ENCODE measurements at places on chromosomes 2 and 18.

DNA sequence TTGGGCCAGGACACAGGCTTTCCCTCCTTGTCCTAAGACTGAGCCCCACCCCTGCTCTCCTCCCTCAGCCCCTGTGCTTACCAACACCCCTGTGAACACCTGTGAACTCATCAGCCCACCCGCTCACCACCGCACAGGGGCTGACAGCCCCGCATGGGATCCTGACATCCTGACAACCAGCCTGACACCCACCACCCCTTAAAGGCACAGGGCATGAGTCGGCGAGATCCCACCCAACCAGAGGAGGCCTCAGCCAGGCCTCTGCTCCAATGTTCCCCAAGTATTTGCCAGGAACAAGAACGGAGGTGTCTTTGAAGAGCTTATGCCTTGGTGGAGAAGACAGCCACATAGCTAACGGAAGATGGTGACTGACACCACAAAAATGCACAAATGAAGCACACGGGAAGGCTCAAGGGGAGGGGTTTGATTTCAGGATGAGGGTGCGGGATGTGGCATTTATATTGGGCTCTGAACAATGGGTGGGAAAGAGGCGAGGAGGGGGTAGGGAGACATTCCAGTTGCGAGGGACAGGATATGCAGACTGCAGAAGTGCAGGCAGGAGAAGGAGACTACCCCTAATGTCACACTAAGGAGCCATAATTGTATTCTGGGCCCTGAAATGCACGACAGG, 11.0 kb downstream of the RAB11FIP5 start:
- H3K4me1 ChIP-seq = peaks cover 22% of the 10 kb centered on the region
- no peaks in the 10 kb centered on the region for H3K36me3 ChIP-seq
- H3K27me3 ChIP-seq = no peaks in the 10 kb centered on the region
- H3K4me3 ChIP-seq = no peak overlapping the region
- no peak overlapping the region for H3K27ac ChIP-seq
- DNase-seq = no peak

DNA sequence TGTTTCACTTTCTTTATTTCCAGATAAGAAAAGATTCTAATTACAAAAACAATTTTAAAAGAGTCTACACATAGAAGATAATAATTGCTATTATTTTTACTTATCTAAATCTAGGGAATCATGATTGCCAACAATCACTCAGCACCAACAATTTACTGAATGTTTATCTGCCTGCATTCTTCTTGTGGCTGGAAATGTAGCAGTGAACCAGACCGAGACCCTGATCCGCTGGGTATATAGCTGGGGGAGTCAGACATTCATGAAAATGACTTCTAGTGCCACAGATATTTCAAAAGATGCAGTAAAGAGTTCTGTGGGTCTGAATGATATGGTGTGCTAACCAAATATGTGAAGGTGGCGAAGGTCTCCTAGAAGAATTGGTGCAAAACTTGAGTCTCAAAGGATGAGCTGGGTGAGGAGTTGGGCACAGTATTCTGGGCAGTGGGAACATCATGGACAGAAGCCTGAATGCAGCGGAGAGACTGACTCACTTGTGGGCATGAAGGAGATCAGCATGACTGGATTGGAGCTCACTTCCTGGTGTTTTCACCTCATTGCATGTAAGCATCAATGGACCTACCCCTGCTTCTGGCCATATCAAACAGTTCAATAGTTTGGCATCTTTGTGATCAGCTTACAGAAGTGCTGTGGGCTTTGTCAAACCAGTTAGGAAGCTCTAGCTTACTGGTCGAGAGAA, 26.1 kb upstream of the FN1 start:
- no peak overlapping the region for H3K4me3 ChIP-seq
- no peaks in the 10 kb centered on the region for H3K27me3 ChIP-seq
- no peaks in the 10 kb centered on the region for H3K36me3 ChIP-seq

DNA sequence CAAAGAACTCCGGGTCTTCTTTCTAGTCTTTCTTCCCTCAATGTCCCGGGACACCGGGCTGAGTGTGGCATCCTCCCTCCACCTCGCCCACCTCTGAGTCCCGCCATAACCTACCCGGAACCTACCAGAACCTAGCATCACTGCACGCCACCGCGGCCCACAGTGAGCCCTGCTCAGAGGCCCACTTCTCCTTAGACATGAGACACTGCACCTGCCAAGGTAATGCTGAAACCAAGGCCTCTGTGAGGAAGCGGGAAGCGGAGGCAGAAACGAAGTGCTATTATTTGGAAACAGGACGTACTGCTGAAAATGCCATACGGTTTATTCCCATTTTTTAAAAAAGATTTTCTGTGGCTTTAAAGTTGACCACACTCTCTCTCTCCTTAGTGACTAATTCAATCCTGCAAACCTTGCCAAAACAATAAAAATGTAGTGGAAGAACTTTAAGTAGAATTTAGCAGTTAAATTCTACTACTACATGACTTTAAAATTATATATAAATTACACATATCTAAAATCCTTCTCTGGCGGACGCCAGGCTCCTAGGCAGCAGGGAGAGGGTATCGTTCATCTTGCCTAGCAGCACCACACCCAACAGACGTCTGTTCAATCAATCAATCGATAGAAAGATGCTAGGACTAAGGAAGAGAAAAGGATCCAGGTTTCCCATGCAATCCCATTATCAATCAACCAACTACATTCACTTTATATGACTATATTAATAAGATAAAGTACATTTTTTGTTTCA, 82.0 kb downstream of the ZNF516 start:
- no peak for DNase-seq
- no peaks in the 10 kb centered on the region for H3K36me3 ChIP-seq
- H3K4me3 ChIP-seq = no peak overlapping the region
- H3K27ac ChIP-seq = no peak overlapping the region
- H3K4me1 ChIP-seq = peaks cover 51% of the 10 kb centered on the region

GRCh38 chr2:217980036-217980435, 22.8 kb downstream of the TNS1 start:
- no peak overlapping the region for H3K27ac ChIP-seq
- no peak overlapping the region for H3K4me3 ChIP-seq
- no peak for DNase-seq

- no peak overlapping the region for H3K4me3 ChIP-seq
- H3K27me3 ChIP-seq = peaks cover 3% of the 10 kb centered on the region
- H3K36me3 ChIP-seq = no peaks in the 10 kb centered on the region
- no peaks in the 10 kb centered on the region for H3K4me1 ChIP-seq
- peak; percentile 47 for DNase-seq
- H3K27ac ChIP-seq = no peak overlapping the region
These were observed 182.7 kb downstream of the RPIA start for GRCh38 chr2:88874063-88874657.

DNA sequence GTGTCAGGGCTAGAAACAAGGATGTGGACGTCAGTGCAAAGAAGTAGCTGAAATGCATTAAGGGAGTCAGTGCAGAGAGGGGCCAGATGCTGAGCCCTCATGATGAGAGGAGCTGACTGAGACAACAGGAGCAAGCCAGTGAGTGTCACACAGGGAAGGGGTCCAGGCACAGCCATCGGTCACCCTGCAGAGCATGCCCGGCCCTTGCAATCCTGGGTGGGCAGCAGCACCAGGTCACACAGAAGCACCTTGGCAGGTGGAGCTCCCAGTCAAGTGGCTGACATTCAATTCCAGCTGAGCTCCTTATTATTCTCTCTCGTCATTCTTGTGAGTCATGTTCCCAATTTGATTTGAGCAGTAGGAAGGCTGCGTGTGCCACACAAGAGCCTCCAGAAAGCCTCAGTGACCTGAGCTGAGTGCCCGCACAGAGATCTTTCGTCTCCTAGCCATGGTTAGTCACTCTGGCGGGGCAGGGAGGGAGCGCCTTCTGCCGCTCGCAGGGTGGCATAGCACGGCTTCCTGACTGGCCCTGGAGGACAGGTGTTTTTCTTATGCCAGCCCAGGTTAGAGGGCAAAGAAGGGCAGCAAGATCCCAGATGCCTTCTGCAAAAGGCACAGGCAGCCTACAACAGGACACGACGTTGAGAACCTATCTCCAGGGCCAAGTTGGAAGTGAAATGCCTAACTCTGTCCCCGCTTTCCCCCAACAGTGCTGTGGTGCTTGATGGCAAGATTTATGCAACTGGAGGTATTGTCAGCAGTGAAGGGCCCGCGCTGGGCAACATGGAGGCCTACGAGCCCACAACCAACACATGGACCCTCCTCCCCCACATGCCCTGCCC, 220.9 kb downstream of the ATAD2B start:
- H3K36me3 ChIP-seq = peaks cover 31% of the 10 kb centered on the region
- H3K4me3 ChIP-seq = no peak overlapping the region
- no peak overlapping the region for H3K27ac ChIP-seq
- no peaks in the 10 kb centered on the region for H3K4me1 ChIP-seq

- no peaks in the 10 kb centered on the region for H3K27me3 ChIP-seq
- H3K36me3 ChIP-seq = no peaks in the 10 kb centered on the region
- H3K4me3 ChIP-seq = no peak overlapping the region
- no peak for DNase-seq
These were observed 92.1 kb upstream of the FHL2 start for GRCh38 chr2:105490956-105491355.

DNA sequence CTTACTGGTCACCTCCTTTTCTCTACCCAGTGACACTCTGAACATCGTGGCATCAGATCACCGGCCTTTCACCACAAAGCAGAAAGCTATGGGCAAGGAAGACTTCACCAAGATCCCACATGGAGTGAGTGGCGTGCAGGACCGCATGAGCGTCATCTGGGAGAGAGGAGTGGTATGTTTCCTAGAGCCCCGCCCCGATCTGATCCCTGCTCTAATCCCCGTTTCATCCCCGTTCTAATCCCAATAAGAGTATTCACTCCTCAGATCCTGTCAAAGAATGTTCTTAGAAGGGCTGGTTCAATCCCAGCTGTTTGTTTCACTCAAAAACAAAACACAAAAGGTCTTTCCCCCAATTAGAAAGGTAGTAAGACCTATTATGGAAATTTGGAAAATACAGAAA, 30.4 kb upstream of the MAPRE3 start:
- H3K27me3 ChIP-seq = peaks cover 11% of the 10 kb centered on the region
- no peaks in the 10 kb centered on the region for H3K4me1 ChIP-seq
- no peak for DNase-seq
- no peak overlapping the region for H3K27ac ChIP-seq

- H3K4me1 ChIP-seq = peaks cover 5% of the 10 kb centered on the region
- peaks cover 100% of the 10 kb centered on the region for H3K36me3 ChIP-seq
- H3K27ac ChIP-seq = no peak overlapping the region
- H3K4me3 ChIP-seq = no peak overlapping the region
These were observed 26.3 kb downstream of the ERLEC1 start for GRCh38 chr2:53813151-53813550.
